Activated CD4-positive, alpha-beta T cell treated with anti-CD3 and anti-CD28 coated beads for 48 hours (primary cell): ENCODE measurements at places on chromosomes 5 and 9.

- DNase-seq, result no peak
Measured at GRCh38 chr5:97163360-97163764, 19.7 kb downstream of the RIOK2 start.

DNA sequence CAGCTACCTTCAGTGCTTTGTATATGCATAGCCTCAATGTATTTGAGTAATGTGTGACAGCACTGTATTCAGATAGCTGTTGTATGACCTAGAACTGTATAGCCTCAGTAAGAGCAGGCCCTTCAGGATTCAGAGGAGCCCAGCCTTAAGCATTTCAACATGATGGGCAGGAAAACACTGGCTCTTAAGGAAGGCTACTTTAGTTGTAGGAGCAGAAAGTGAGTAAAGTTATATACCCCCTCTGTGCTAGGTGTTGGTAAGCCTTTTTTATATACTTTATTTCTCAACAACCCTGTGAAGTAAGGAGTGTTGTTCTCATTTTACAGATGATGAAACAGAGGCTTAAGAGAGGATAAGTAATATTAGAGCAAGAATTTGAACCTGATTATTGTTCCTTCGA is 1.5 kb upstream of the GPR21 start:
- DNase-seq, result no peak

DNA sequence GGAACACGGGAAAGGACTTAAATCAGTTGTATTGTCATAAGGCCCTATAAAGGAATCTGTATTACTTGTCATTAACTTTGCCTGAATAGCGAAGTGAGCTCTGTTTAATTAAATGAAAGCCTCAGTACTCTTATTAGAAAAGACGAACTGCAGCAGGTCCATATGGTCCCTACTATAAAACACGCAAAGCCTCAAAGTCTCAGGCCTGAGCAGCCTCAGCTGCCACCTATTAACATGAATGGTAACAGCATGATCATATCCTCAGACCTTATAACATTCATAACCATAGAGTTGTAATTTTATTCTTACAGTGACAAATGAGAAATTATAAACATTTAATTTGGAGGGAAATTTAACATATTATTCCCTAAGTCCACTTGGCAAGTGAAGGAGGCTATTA is 1113.7 kb upstream of the WWC1 start:
- no peak for DNase-seq

- DNase-seq, result no peak
Measured at GRCh38 chr5:72283358-72283757, 36.7 kb downstream of the MRPS27 start.

DNA sequence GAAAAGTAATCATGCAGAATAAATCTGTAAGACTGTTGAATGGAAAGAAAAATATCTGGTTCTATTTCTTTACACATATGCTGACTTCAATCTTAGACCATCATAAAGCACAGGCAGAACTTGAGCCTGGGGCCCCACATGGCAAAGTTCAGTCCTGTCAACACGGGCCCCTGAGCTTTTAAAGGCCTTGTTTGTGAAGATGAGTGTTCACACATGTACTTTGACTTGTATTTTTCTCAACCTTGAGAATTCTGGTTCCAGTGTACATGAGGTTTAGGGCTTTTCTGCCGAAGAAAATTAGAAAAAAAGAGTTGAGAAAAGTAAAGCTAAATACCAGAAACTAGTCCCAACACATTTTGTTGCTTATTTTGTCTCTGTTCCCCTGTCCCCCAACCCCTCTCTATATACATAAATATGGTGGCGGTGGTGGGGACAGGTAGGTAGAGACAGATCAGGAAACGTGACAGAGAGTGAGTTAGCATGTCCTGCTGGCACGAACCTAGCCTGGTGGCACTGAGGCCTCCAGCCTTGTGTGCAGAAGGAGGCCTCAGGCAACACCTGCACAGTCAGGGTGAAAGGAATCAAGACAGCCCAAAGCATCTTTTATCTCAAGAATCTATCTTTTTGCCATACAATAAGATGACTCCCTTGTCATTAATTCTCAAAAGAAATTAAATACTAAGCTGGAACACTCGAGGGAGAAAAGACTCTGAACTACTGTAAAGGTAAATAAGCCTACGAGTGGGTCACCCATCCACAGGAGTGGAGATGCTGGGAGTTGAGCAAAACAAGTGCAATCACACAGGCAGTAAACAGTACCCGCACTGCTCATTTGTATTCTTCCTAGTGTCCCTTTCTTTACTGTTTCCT is 22.9 kb downstream of the LIFR start:
- no peak for DNase-seq
